ENCODE measurements at places on chromosomes 4 and X.
A peak's percentile ranks its signal among the peaks of the same experiment; 100 is the strongest.

DNA sequence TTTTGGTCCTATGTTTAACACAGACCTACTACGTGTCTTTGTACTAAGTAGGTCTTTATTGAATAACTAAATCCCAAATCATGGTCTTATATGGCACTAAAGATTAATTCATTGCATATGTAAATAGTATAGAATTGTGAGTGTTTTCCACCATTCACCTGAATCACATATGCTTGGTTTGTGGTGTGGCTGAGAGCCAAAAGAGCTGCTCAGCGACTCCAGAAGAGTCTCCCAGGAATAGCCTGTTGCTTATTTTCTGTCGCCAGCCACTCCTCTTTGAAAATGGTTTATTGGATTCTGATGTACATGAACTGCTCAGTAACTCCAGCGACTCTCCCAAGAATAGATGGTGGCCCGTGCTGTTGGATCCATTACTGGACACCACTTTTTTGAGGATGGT is 184.5 kb downstream of the CLCN4 start:
- no peak for DNase-seq

- no peak for DNase-seq
These were observed 87.6 kb downstream of the GBA3 start for GRCh38 chr4:22780317-22780716.

GRCh38 chr4:8472689-8473197 is 32.2 kb downstream of the TRMT44 start:
- DNase-seq: peak; percentile 96

DNA sequence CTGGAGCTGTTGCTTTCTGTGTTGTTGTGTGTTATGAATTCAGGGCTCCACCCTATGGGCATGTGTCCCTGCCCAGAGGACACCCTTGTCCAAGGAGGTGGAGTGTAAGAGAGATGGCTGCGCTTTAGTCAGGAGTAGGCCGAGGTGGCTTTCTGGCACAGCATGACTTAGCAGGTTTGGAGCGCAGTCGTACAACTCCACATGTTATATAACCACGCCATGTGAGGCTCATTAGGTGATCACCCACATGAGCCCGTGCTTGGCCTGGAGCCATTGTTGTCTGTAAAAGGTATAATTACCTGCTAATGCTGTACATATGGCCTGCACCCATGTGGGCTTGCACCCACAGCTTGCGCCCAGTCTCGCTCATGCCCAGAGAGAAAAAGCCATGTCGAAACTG is 15.8 kb upstream of the ANAPC4 start:
- no peak for DNase-seq

DNA sequence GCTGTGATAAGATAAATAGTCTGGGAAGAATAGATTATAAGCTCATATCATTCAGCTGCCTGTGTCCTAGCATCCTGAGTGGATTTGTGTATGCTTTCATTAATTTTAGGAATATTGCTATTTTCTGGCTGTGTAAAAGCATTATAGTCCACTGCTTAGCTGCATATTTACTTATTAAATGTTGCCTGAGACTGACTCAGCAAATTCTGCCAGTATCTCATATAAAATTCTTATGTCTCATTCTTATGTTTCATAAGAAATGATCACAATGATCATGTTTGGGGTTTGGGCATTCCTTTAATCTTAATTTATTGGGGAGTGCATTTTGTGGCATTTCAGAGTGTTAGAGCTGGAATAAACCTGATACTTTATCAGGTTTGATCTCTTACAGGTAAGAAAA is 34.9 kb downstream of the RASSF6 start:
- DNase-seq: no peak

- no peak for DNase-seq
These were observed 245.4 kb downstream of the DCLK2 start for GRCh38 chr4:150323406-150324325.

GRCh38 chrX:52271206-52271605 is 86.5 kb downstream of the MAGED4 start:
- DNase-seq: peak; percentile 1

- DNase-seq: peak; percentile 64
These were observed 3.5 kb upstream of the CDKL2 start for GRCh38 chr4:75633846-75634245.

GRCh38 chr4:139852612-139853269 is 187.1 kb downstream of the MGST2 start:
- no peak for DNase-seq

- DNase-seq: no peak
These were observed 99.5 kb downstream of the FRMPD4 start for GRCh38 chrX:12237771-12238170.

- DNase-seq: peak; percentile 64
These were observed 303.1 kb upstream of the GIMD1 start for GRCh38 chr4:106671716-106672115.

- DNase-seq: no peak
These were observed 16.5 kb upstream of the MID1 start for GRCh38 chrX:10636851-10637250.
